ENCODE measurements at places on chromosomes 13 and 19. TPM values are rescaled to one million over a fixed set of nuclear protein-coding genes. Genes with fewer than 3 reads are reported as not detected.

DNA sequence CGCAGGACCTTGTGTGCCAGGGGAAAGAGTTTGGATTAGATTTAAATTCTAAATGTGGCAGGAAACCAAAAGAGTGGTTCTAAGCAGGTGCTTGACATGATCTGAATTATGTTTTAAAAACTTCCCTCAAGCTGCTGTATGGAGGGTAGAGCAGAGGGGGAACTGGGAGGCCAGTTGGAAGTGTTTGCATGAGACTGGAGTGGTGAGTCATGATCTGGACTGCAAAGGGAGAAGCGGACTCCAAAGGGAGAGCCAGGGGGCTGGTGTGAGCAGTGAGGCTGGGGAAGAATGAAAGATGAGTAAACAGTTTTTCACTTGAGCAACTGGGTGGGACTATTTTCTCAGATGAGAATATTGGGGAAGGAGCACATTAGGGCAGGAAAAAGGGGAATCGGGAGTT is 206.1 kb downstream of the DNAJC15 start:
- H3K27me3 ChIP-seq, result no peaks in the 10 kb centered on the region
- H3K36me3 ChIP-seq, result no peaks in the 10 kb centered on the region
- no peak overlapping the region for H3K4me3 ChIP-seq
- no peak for DNase-seq
- no peak overlapping the region for H3K27ac ChIP-seq

DNA sequence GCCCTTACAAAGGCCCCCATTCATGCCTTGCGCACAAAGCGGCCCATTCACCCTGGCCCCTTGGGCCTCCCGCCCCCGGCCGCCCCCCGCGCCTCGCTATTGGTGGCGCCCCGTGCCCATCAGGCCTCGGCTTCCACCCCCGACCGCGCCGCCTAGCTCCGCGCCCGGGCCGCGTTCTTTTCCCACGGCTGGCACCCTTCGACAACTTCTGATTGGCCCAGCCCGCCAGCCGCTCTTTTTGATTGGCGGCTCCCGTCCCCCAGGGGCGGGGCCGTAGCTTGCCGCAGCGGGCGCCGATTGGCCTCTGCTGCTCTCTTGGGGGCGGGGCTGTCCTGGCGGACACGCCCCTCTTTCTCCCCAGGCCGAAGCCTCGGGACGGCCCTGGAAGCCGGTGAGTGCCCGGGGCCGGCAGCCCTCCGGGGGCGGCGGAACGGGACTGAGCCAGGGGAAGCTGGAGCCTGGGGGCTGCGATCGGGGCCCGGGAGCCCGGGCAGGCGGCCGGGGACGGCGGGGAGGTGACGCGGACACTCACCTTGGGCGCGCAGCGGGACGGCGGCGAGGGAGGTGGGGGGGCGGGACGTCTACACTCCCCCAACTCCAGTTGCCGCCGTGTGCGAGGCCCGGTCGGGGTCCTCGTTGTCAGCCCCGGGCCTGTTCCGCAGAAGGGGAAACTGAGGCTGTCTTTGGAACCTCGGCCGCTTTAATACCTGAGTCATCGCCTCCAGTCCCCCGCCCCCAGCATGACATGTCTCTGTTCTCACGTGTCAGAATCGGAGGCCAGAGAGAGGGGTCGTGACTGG is at the start of gene MYH14:
MYH14 (plus strand) TSS at position 342 of the 800 bp plus-strand sequence. CDS start 6,744 bp downstream, outside the sequence.
- peak; percentile 30 for DNase-seq
- peaks cover 22% of the 10 kb centered on the region for H3K27me3 ChIP-seq
- H3K4me3 ChIP-seq, result peak within 1 kb of the TSS; percentile 13
- H3K36me3 ChIP-seq, result no peaks in the 10 kb centered on the region

GRCh38 chr13:27280009-27280656 is 9.5 kb downstream of the RASL11A start:
- no peak for DNase-seq
- no peaks in the 10 kb centered on the region for H3K36me3 ChIP-seq
- H3K4me3 ChIP-seq, result no peak overlapping the region

GRCh38 chr13:113919761-113920559 is 53.9 kb downstream of the C13orf46 start:
- H3K4me3 ChIP-seq, result no peak overlapping the region
- H3K27me3 ChIP-seq, result no peaks in the 10 kb centered on the region
- H3K36me3 ChIP-seq, result no peaks in the 10 kb centered on the region
- no peak overlapping the region for H3K27ac ChIP-seq
- no peak for DNase-seq
- H3K4me1 ChIP-seq, result no peaks in the 10 kb centered on the region

DMAC2 gene
- 89.4 TPM for total RNA-seq

DNA sequence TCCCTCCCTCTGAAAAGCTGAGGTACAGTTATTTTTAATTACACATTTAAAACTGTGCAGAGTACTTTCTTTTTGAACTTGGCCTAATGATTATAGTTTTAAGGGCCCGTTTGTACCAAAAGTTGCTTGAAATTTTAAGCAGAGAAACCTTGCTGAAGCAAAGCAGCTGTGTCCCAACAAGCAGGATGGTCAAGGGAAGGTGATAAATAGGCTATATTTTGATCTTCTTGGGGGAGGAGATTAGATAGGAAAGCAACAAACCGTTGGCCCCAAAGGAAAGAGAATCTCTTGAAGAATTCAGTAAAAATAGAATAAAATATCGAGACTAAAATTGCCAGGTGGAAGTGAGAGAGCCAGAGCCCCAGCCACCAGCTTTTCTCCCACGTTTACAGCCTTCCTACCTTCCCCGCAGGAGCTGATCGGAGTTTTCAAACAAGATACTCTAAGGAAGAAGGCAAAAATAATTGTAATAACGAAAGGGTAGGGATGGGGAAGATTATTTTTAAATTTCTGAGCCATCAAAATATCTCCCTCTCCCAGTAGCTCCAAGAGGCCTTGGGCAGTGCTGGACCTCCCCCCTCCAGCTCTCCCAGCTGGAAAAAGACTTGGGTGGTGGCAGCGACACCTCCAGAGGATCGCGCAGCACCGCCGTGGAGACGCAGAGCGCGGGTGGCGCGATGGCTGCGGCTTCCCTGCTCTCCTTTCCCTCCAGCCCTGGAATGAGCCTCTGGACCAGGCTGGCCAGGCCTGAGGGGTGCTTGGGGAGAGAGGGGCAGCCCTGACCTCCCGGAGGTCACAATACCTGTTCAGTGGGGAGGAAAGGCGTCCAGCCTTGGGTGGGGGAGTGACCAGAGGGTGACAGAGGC is 5.8 kb downstream of the ZIC2 start:
- H3K36me3 ChIP-seq, result no peaks in the 10 kb centered on the region
- no peak overlapping the region for H3K4me3 ChIP-seq
- no peak overlapping the region for H3K27ac ChIP-seq
- H3K27me3 ChIP-seq, result peaks cover 46% of the 10 kb centered on the region
- H3K4me1 ChIP-seq, result peaks cover 3% of the 10 kb centered on the region

GRCh38 chr13:95292622-95293021 is 8.6 kb downstream of the ABCC4 start:
- H3K4me1 ChIP-seq, result no peaks in the 10 kb centered on the region
- H3K27me3 ChIP-seq, result no peaks in the 10 kb centered on the region
